Neuronal stem cell (in vitro differentiated cells): ENCODE measurements at places on chromosomes 5 and 9.

DNA sequence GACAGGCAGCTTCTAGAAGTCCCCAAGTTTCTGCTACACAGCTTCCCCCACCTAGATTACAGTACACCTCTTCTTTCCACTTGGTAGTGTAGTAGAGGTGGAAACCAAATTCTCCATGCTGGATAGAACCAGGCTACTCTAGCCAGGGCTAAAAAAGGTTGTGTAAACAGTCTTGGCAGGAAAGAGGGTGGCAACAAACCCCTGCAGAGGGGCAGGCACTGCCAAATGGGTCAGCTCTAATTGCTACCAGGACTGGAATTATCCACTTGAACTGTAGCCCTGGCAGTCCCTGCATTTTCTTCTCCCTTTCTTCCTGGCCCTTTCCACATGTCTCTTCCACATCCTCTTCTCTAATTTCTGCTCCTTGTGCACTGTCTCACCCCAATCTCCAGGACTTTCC, 24.8 kb downstream of the RANBP3L start:
- no peak for DNase-seq

DNA sequence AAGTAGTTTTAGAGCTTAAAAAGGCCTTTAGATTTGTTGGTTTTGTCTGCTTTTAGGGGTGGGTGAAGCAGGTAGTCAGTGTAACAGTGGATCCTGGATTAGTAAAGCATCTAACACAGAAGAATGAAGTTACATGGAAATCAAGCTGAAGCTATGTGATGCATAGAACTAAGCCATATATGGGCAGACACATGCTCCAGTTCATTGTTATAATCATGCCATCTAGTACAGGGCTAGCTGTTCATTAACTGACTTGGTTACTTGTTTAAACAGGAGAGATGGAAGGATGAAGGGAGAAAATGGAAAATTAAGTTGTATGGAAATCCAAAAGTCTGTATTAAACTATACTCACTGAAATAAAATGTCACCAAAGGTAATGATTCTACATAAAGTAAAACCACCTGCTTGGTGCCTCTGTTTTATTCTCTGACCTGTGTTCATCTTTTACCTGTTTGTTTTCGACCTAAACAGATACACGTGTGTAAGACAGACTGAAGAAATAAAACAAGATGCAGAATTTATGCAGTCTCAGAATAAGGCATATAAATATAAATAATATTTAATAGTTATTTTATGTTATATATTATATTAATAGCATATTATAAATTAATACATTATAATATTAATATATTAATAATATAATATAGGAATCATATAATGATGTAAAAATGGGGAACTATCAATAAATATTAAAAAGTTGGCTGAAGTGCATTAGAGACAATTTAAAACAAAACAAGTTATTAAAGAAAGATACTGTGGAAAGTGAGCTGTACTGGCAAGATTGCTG, 33.9 kb downstream of the MRPS30 start:
- no peak for DNase-seq

DNA sequence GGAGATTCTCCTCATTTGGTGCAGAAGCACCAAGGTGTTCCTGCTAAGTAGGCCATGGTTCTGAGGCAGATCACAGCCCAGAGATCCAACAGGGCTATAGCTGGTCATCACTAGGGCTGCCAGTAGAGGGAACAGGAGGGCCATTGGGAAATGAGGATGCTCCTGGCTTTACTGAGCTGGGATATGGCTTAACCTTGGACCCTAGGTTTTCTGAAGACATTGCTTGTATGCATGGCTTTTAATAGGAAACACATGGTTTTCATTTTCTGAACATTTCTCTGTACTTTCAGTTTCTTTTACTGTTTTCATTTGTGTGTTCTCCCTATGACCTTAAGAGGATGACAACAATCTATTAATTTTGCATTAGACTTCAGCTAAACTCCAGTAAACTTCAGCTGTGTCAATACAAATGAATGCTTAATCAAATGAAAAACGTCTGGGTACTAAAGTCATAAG, at the start of gene IFNW1:
IFNW1 (minus strand) TSS at position 406 of the 456 bp plus-strand sequence; CDS start at position 144, 262 bp downstream.
- no peak for DNase-seq

DNA sequence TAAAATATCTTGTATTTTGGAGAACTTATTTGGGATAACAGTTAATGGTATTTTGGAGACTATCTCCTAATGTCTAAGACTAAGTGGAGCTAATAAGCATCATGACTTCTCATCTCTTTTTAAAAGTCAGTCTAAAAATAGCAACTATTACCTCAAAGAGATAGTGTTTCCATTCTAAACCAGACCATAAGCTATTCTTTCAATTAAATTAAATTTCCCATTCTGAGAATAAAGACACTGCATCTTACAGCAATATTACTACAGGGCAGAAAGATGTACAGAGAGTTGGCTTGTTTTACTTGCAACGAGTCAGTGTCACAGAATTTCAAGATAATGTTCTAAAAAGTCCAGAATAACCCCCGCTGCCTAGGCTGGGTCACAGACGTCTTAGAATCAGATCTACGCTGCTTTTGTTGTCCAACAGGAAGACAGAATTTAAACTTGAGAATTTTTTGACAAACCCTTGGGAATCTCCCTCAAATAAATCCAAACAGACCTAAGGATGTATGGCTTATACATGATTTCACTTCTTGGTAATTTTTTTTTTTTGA, 98.9 kb downstream of the USP20 start:
- DNase-seq: no peak

- DNase-seq: no peak
Observed at GRCh38 chr5:116876240-116876840, 301.7 kb upstream of the SEMA6A start.

DNA sequence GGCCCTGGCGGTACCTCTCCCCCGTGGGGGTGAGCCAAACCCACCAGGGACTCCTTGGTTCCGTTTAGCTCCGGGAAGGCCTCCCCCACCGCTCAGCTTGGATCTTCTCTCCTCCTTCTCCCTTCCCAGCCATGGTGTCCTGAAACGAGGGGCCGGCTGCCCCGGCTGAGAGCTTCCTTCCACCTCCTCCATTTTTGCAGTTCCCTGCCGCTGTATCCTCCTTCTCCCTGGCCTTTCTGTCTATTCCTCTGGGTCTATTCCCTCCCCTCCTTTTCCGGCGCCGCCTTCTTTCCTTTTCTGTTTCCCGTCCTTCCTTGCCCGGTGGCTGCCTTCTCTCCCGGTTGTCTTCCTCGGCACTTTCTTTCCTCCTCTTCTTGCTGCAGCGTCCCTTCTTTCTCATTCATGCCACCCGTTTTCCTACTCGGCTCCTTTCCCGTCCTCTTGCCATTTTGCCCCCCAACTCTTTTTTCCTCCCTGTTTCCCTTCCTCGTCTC, 110.4 kb downstream of the LIFR start:
- no peak for DNase-seq

DNA sequence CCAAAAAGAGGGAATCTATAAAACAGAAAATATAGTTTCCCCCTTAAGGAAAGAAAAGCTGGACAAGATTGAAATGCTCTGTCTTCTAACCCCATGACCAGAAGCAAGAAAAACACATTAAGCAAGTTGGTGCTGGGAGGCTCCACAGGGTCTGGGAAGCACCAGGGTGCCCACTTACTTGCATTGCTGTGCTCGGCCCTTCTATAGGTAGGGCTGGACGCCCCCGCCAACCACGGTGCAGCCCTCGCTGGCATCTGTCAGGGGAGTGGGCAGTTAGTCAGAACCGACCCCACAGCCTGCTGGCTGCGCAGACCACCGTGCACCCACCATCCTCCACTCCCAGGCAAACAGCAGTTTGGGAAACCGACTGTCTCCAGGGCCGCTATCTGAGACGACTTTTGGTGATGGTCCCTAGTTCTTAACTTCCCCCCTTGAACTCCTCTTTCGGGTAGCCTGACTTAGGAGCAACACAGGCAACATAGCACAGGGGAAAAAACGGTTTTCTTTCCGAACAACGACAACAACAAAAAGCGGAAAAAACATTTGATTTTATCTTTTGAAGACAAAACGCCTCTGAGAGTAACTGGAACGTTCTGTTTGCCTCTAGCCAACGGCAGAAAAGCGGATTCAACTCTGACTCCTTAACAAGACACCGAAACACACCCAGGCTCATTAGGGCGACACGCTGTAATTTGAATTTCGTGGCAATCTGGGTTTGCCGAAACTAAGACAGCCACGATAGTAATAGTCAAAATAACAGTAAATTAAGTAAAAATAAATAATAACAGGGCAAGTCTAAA, 3.9 kb downstream of the IRX2 start:
- DNase-seq: no peak

- no peak for DNase-seq
Observed at GRCh38 chr9:122875523-122875922, 29.6 kb downstream of the RC3H2 start.
